ENCODE measurements at places on chromosomes 13 and 19.

DNA sequence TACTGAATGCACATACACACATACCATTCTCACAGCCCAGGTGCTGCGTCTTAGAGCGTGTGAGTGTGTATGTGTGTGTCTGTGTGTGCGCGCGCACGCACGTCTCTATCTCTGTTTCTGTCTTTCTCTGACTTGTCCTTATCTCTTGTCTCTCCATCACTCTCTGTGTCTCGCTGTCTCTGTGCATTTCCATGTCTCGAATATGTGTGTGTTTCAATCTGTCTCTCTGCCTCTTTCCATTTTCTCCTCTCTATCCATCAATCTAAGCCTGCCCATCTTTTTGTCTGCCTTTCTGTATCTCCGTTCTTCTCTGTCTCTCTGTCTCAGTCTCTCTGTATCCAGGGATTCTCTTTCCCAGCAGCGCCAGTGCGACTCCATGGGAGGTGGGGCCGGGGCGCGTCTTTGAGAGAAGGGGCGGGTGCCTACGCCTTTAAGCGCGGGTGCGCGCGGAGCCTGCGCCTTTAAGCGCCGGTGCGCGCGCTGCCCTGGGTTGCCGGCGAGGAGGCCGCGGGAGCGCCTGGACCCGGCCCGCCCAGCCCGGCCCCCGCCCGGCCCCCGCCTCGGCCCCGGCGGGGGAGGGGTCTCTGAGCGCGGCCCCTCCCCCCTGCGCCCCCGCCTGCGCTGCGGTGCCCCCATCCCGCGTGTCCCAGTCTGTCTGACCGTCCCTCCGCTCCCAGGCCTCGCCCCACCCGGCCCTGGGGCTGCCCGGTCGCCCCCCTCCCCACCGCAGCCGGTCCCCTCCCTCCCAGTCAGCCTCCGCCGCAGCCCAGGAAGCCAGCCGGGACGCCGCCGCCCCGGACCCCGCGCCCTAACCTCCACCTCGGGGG is at the start of gene LRFN3:
LRFN3 (plus strand) TSS at position 464 of the 827 bp plus-strand sequence. CDS start 3,052 bp downstream, outside the sequence.
- peaks cover 8% of the 10 kb centered on the region for H3K36me3 ChIP-seq
- H3K27me3 ChIP-seq = no peaks in the 10 kb centered on the region
- peak within 1 kb of the TSS; percentile 69 for H3K4me3 ChIP-seq
- H3K27ac ChIP-seq = peak within 1 kb of the TSS; percentile 69

- no peak for DNase-seq
- H3K36me3 ChIP-seq = no peaks in the 10 kb centered on the region
- H3K4me3 ChIP-seq = no peak overlapping the region
- H3K27me3 ChIP-seq = no peaks in the 10 kb centered on the region
- peaks cover 5% of the 10 kb centered on the region for H3K4me1 ChIP-seq
- H3K27ac ChIP-seq = no peak overlapping the region
Measured at GRCh38 chr13:45046445-45046844, 57.1 kb downstream of the GPALPP1 start.

- no peak for DNase-seq
- H3K27me3 ChIP-seq = no peaks in the 10 kb centered on the region
- H3K4me3 ChIP-seq = no peak overlapping the region
- H3K4me1 ChIP-seq = no peaks in the 10 kb centered on the region
- H3K27ac ChIP-seq = no peak overlapping the region
- H3K36me3 ChIP-seq = no peaks in the 10 kb centered on the region
Measured at GRCh38 chr19:28829762-28830161, 383.2 kb downstream of the UQCRFS1 start.

DNA sequence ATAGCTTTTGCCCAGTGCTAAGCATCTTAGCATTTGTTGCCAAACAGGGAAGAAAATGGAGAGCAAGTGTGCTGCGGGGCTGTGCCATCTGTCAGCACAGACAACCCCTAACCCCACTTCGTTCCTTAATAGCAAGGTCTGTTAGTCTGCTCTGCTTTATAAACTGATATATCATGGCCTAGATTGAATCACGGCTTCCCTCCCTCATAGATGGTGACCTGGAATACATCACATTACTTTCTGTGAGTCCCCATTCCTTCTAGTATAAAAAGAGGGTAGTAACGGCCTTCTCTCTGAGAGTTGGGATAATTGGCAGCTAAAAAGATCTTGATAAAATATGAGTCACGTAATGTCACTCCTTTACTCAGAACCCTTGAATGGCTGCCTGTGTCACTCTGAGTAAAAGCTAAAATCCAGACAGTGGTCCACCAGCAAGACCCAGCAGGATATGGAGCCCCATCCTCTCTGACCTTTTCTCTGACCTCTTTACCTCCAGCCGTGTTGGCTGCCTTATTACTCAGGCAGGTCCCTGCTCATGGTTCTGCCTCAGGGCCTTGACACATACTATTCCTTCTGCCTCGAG is 151.7 kb downstream of the DLEU7 start:
- H3K4me3 ChIP-seq = no peak overlapping the region
- H3K4me1 ChIP-seq = peaks cover 36% of the 10 kb centered on the region
- no peak for DNase-seq
- peak overlapping the region; percentile 21 for H3K27ac ChIP-seq
- H3K27me3 ChIP-seq = no peaks in the 10 kb centered on the region

DNA sequence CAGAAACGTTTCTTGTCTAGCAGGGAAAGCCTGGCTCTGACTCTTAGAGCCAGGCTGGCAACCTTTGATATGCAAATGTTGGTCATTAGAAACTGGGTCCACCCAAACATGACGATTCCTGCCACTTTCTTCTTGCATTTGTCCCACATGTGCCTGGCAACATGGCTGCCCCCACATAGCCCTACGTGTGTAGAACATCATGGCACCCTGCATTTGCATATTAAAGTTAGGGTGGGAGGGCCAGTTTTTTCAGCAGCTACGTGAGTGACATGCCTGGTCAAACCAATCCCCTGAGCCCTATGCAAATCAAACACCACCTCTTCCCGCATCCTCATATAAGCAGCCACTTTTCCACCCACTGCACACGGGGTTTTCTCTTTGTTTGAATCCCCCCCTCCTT is 95.0 kb downstream of the LIG4 start:
- H3K36me3 ChIP-seq = no peaks in the 10 kb centered on the region
- no peak overlapping the region for H3K4me3 ChIP-seq
- no peak overlapping the region for H3K27ac ChIP-seq
- no peaks in the 10 kb centered on the region for H3K27me3 ChIP-seq
- no peak for DNase-seq
- no peaks in the 10 kb centered on the region for H3K4me1 ChIP-seq

- no peak overlapping the region for H3K27ac ChIP-seq
- no peaks in the 10 kb centered on the region for H3K36me3 ChIP-seq
- H3K27me3 ChIP-seq = no peaks in the 10 kb centered on the region
- DNase-seq = no peak
Measured at GRCh38 chr19:3262362-3262761, 37.9 kb downstream of the CELF5 start.

DNA sequence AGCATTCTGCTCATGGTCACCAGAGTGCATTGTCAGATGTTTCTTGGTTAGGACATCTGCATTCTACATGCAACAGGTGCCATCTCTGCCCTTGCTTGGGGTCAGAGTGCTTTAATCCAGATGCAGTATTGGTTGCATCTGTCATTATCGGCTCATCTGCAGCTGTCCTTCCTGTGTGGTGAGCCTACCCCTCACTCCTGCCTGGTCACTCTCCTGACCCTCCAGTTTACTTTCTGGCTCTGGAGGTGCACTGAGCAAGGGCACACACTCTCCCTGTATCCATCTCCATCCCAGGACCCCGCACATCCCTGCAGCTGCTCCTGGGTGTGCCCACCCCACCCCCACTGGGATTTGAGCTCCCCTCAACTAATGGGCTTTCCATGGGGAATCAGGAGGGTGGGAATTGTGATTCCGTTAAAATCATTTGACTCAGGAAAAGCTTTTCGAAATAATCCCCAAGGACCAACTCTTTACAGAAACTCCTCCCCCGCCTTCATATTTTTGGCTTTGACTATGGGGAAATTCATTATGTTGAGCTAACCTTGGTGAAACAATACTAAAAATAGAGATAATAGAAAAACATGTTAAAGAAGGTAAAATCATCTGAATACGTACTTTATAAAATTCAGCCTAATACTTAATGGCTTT is 70.2 kb downstream of the COL4A2 start:
- peaks cover 53% of the 10 kb centered on the region for H3K4me1 ChIP-seq
- no peaks in the 10 kb centered on the region for H3K36me3 ChIP-seq
- peak overlapping the region; percentile 78 for H3K27ac ChIP-seq
- H3K4me3 ChIP-seq = no peak overlapping the region
- H3K27me3 ChIP-seq = no peaks in the 10 kb centered on the region

DNA sequence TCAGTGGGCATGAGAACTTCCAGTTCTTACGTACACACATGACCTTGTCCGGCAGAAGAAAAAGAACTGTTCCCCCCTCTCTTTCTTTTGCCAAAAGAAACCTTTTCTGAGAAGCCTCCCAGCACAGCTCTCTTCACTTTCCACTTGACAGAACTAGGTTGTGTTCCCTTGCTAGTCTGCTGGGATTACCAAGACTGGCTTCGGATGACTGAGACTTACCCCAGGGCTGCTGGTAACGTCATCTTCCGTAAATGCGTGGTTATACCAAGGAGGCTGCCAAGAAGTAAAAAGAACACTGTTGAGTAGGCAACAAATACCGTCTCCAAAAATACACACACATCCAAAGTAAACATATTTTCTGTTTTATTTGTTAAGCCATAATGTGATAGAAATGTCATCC is 908.2 kb downstream of the EFNB2 start:
- H3K36me3 ChIP-seq = no peaks in the 10 kb centered on the region
- H3K27me3 ChIP-seq = no peaks in the 10 kb centered on the region
- H3K4me1 ChIP-seq = peaks cover 6% of the 10 kb centered on the region
- H3K27ac ChIP-seq = peak overlapping the region; percentile 68

- no peak overlapping the region for H3K4me3 ChIP-seq
- no peaks in the 10 kb centered on the region for H3K36me3 ChIP-seq
- peaks cover 7% of the 10 kb centered on the region for H3K4me1 ChIP-seq
Measured at GRCh38 chr19:18226956-18227780, 930 bp upstream of the PDE4C start.

DNA sequence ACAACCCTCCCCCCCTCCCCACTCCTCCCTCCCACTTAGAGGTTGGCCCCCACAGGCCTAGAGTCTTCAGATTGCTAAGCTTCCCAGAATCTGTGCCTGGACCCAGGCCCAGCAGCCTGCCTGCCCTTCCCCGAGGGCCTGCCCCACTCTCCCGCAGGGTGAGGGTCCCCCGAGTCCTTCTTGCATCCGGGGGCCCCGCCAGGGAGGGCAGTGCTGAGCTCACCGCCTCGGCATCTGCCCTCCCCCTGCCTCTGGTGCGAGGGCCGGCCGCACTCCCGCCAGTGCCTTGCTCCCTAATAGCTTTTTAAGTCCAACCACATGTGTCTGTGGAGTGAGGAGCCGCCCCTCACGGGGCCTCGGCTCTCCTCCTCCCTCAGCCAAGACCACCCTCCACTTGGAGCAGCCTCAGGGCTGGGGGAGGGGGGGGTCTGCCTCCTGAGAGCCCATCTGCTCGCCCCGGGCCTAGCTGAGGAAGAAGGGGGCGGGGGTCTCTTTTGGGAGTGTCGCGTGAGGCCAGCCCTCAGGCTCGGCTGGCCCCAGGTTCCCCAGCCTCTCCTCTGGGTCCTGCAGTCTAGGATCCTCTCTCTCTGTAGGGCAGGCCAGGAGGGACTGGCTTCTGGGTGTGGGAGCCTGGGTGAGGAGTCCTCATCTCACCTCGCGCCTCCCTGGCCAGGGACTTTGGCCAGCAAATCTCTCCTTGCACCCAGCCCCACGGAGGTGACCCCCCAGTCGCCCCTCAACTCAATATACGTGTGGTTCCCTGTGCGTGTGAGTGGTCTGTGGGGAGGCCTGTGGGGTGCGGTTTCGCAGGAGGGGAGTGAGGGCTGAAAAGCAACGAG is 47.2 kb downstream of the LYL1 start:
- peak; percentile 88 for DNase-seq
- no peaks in the 10 kb centered on the region for H3K27me3 ChIP-seq
- H3K27ac ChIP-seq = peak overlapping the region; percentile 100
- H3K4me3 ChIP-seq = no peak overlapping the region
- H3K4me1 ChIP-seq = peaks cover 100% of the 10 kb centered on the region

- H3K36me3 ChIP-seq = no peaks in the 10 kb centered on the region
- H3K4me1 ChIP-seq = no peaks in the 10 kb centered on the region
- H3K4me3 ChIP-seq = no peak overlapping the region
- H3K27ac ChIP-seq = no peak overlapping the region
- no peak for DNase-seq
Measured at GRCh38 chr13:77811981-77812380, 106.7 kb downstream of the EDNRB start.

- no peaks in the 10 kb centered on the region for H3K4me1 ChIP-seq
- DNase-seq = no peak
- no peaks in the 10 kb centered on the region for H3K36me3 ChIP-seq
- H3K27me3 ChIP-seq = no peaks in the 10 kb centered on the region
- no peak overlapping the region for H3K27ac ChIP-seq
- no peak overlapping the region for H3K4me3 ChIP-seq
Measured at GRCh38 chr13:53694814-53695532, 666.4 kb downstream of the OLFM4 start.

DNA sequence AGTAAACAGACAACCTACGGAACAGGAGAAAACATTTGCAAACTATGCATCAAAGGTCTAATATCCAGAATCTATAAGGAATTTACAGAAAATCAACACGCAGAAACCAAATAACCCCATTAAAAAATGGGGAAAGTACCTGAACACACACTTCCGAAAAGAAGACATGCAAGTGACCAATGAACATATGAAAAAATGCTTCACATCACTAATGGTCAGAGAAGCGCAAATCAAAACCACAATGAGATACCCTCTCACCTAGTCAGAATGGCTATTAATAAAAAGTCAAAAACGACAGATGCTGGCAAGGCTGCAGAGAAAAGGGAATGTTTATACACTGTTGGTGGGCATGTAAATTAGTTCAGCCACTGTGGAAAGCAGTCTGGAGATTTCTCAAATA is 29.5 kb downstream of the SLC25A15 start:
- no peak for DNase-seq
- H3K27me3 ChIP-seq = no peaks in the 10 kb centered on the region
- H3K4me3 ChIP-seq = no peak overlapping the region

- no peaks in the 10 kb centered on the region for H3K4me1 ChIP-seq
- no peak overlapping the region for H3K27ac ChIP-seq
- no peak for DNase-seq
Measured at GRCh38 chr13:63166345-63166744, 1750.7 kb upstream of the PCDH20 start.

GRCh38 chr19:44712864-44713515 is 14.0 kb downstream of the CEACAM16 start:
- no peaks in the 10 kb centered on the region for H3K27me3 ChIP-seq
- H3K36me3 ChIP-seq = no peaks in the 10 kb centered on the region
- H3K4me3 ChIP-seq = no peak overlapping the region

DNA sequence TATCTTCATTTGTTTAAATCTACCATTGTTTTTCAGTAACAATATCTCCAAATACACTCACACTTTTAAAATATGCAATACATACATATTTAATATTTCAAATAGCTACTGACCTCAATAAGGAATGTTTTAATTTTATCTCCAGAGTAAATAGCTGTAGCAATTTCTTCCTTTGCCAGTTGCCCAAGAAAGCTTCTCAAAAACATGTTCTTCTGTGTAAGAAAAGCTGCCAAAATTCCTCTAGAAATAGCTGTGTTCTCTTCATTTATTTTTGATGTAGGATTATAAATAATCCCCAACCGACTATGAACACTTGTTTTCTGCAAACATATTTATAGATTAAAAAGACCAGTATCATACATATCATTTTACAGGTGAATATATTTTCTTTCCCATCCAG is 150.5 kb downstream of the UGGT2 start:
- H3K27ac ChIP-seq = no peak overlapping the region
- H3K27me3 ChIP-seq = no peaks in the 10 kb centered on the region
- H3K4me3 ChIP-seq = no peak overlapping the region

GRCh38 chr13:101218484-101218883 is 197.8 kb downstream of the NALCN start:
- no peaks in the 10 kb centered on the region for H3K4me1 ChIP-seq
- no peaks in the 10 kb centered on the region for H3K36me3 ChIP-seq
- no peak for DNase-seq
- H3K27ac ChIP-seq = no peak overlapping the region
- H3K27me3 ChIP-seq = no peaks in the 10 kb centered on the region
